HCT116 (cell line): ENCODE measurements at places on chromosomes 1 and 21. TPM values are rescaled to one million over a fixed set of nuclear protein-coding genes. Genes with fewer than 3 reads are reported as not detected.

The CFHR2 gene
- not detected for total RNA-seq

The S100A1 gene
- total RNA-seq, result 0.30 TPM

The PLCH2 gene
- total RNA-seq, result 2.0 TPM

The VANGL2 gene
- 1.1 TPM for total RNA-seq

The OR6K3 gene
- total RNA-seq, result not detected

The CDC20 gene
- total RNA-seq, result 355 TPM

GRCh38 chr1:156486421-156487344, 13.9 kb downstream of the MEF2D start:
- DNase-seq, result no peak

DNA sequence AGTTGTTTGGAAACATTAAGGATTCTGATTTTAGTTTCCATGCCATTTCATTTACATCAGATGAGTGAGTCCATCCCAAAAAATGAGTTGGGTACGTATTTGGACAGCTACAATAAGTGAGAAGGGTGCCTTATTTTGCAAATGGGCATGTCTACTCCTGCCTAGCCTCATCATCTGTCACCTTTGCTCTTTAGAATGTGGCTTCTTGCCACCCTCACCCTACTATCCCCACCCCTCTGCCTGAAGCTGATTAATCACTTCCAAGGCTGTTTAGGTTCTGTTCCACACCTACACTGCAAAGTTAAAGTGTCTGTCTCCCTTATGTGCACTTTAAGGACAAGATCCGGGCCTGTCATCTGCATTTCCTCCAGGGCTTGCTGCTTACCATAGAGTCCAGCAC, 61.2 kb downstream of the ST6GALNAC5 start:
- DNase-seq, result no peak

GRCh38 chr1:54800899-54801759, at the start of gene TTC22:
Gene TTC22 (minus strand): TSS chr1:54801323. CDS start chr1:54801163, 160 bp downstream.
- peak; percentile 24 for DNase-seq

DNA sequence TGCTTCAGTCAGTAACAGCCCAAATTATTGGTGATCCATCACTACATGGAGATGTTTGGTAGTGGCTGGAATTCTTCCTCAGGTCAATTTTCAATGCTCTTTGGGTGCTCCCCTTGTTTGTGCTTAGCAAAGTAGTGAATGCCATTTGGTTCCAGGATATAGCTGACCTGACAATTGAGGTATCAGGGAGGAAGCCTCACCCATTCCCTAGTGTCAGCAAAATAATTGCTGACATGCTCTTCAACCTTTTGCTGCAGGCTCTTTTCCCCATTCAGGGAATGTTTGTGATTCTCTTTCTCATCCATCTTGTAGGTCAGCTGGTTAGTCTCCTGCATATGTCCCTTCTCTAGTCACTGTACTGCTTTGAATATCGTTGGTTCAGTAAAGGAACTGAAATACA, 7.1 kb upstream of the OR10K1 start:
- no peak for DNase-seq

DNA sequence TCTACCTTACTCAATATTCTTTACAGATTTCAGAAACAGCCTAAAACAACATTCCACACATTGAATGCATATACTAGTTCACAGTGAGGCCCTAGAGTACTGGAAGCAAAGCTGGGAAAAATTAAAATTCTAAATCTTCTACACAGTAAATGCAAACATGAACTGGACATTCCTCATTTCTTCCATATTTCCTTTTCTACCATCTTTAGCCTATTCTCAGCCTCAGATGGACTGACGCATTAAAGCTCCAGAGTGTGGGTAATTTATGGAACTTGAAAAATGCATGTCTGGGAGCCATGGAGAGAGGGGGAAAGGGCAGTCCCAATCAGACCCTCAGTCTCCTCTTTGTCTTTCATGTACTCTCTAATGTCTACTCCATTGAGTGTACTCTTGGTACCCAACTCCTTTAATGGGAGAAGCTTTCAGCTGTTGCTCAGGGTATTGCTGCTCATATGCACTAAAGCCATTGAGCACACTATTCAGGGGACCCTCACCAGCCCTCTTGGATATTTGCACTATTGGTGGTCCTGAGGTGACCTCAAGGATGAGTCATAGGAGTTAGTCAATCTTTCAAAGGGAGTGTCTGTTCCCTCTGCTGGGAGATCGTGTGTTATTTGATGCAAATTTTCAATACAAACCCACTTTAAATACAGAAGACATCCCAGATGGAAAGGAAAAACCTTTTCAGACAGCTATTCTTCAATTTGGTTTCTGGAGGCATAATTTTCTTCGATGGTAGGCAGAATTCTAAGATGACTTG, 83.3 kb upstream of the KCNJ15 start:
- DNase-seq, result no peak

DNA sequence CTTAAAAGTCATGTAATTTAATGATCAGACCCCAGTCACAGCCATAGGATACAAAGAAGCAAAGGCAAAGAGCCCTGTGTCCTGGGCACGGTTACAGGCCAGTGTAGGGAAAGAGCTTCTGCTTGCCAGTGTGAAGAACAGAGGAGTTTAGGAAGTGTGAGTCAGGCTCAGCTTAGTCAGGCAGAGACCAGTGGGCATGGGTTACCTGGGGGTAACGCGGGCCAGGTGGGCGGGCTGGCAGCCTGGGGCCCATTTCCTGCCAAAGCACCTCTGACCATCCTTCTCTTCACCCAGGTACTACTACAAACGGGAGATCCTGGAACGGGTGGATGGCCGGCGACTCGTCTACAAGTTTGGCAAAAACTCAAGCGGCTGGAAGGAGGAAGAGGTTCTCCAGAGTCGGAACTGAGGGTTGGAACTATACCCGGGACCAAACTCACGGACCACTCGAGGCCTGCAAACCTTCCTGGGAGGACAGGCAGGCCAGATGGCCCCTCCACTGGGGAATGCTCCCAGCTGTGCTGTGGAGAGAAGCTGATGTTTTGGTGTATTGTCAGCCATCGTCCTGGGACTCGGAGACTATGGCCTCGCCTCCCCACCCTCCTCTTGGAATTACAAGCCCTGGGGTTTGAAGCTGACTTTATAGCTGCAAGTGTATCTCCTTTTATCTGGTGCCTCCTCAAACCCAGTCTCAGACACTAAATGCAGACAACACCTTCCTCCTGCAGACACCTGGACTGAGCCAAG, 4.7 kb downstream of the ELF3 start:
- no peak for DNase-seq

DNA sequence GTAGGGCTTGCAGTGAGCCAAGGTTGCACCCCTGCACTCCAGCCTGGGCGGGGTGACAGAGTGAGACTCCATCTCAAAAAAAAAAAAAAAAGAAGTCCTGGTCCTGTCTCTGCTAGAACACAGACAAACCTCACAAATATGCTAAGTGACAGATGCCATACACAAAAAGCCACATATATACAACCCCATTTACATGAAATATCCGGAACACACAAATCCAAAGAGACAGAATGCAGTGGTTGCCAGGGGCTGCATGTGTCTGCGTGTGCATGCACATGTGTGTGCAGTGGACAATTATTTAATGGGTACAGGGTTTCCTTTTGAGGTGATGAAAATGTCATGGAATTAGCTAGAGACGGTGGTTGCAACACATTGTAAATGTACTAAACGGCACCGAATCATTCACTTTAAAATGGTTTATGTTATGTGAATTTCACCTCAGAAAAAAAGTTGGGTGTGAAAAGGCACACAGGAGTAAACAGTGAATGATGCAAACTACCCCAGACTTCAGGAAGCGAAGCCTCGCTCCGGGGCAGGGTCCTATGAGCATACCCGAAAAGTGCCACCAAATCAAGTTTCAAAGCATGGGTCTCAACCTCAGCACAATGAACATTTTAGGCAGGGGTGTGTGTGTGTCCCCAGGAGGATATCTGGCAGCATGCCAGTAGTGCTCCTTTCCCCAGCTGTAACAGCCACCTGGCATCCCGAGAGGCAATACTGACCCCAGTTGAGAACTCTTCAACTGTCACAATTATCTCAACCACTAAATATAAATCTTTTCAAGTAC, 48.3 kb downstream of the GNB1 start:
- DNase-seq, result no peak
